ENCODE measurements at places on chromosomes 5 and 9. TPM values are rescaled to one million over a fixed set of nuclear protein-coding genes. Genes with fewer than 3 reads are reported as not detected.
A peak's percentile ranks its signal among the peaks of the same experiment; 100 is the strongest.

OSTF1 gene
- 73.6 TPM for total RNA-seq

LHX6 gene
- 18.4 TPM for total RNA-seq

PLPPR1 gene
- total RNA-seq, result not detected

- DNase-seq, result no peak
These were observed 124.1 kb downstream of the PRDM9 start for GRCh38 chr5:23631302-23632045.

DNA sequence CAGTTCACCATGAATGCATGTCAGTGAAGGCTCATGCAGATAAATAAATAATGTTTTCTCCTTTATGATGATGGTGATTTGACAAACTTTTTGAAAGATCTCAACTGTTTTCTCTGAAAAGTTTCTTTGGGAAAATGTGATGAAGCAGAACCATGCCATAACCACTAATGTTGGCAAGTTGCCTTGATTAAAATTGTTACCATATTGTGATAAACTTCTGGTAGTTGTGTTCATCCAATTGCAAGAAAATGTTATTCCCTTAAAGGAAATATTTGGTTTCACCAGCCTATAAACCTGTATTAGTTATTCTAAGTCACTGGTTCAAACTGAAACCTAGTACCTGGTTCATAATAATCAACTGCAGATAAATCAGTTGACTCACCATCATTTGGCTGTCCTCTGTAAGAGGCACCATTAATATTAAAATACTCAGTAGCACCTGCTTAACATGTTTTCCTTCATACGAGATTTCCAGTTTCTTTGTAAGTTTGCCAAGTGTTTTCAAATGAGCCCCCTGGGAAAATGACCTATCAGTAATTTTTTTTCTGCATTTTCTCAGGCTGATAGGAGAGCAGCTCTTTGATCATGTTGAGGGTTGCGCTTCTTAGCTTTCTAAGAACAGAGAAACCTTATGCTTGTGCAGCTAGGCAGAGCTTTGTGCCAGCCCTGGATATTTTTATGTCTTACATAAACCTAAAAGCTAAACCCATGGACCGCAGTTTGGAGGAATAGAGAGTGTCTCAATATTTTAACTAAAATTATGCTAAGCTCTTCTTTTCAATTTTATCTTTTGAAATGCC, 88.0 kb downstream of the LURAP1L start:
- no peak for DNase-seq

GRCh38 chr5:12911156-12911555, 1006.9 kb upstream of the CTNND2 start:
- peak; percentile 80 for DNase-seq

GRCh38 chr9:19720377-19720776, 68.5 kb downstream of the SLC24A2 start:
- DNase-seq, result peak; percentile 39

- DNase-seq, result no peak
These were observed 10.3 kb downstream of the CDC37L1 start for GRCh38 chr9:4689687-4690104.

- peak; percentile 18 for DNase-seq
These were observed 73.8 kb upstream of the RAI14 start for GRCh38 chr5:34582371-34582770.

DNA sequence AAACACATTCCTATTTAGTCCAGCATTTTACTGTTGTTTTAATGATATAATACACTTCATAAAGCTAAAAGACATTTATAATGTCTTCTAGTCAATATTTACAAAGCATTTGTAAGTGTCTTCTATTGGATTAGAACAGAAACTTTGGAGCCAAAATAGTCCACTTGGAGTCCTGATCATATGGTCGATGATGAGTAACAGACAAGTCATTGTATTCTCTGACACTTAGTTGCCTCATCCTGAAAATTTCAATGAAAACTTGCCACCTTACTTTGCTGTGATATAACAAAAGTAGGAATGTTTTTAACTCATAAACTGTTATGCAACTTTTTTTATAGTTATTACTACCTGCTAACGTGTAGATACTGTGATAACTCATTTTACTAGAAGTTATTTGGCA, 132.5 kb downstream of the GABRB2 start:
- DNase-seq, result no peak

DNA sequence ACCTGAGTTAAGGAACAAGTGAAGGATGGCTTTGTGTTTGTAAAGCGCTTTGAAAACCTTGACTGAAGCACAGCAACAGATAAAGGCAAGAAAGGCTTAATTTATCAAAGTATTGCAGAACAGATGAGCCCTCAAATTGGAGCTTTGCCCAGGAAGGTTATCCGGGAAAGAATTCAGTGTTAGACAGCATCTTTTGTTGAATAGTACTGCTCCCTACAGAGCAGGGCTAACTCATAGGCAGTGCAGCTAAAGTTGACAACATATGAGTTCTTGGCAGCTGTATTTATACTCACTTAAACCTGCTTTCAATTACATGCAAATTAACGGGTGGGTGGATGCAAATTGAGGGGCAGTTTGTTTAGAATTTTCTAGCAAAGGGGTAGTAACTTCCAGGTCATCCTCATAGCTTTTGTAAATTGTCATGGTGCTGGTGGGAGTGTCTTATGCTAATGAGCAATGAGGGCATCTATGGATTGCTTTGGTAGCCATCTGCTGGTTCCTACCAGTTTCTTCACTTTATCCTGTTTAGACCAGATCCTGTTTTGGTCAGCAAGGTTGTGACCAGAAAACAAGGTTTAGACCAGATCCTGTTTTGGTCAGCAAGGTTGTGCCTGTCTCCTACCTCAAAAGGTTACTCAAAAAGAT, 105.8 kb downstream of the GDA start:
- no peak for DNase-seq

DNA sequence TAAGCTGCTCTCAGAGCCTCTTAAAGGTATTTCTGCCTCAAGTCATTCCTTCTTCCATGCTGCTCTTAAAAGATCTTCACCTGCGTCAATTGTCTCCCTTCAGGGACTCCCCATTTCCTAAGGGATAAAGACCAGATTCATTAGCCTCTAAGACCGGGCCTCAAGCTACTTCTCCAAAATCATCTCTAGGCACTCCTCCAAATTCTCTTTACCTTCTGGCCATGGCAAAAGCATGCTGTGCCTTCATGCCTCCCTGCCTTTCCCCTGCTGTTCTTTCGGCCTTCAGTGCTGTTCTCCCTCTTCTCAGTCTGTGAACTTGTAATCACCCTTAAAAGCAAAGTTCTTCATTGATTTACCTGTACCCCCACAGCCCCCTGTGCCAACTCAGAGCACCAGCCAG, 4.4 kb downstream of the TMOD1 start:
- DNase-seq, result no peak

DNA sequence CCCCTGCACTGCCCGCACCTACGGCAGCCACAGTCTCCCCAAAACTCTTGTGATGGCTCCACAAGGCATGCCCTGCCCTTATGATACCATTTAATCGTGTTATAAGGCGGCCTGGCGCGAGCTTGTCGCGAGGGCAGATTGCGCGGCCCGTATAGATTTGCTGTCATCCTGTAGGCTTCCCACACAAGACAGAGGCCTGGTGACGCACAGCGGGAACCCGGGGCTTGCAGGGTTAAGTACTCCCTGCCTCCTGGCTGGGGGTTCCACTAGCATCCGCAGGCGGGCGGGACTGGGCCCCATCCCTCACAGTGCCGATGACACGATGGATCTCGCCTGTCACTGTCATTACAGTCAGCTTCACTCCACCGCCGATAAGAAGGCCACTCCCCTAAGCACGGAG, 364.9 kb upstream of the IRX2 start:
- no peak for DNase-seq

GRCh38 chr5:27290172-27290571, 251.8 kb upstream of the CDH9 start:
- no peak for DNase-seq
